Cerebellar cortex (tissue), 1 donor: ENCODE measurements at places on chromosomes 5 and 9.

GRCh38 chr5:150167908-150168307 lies 1.3 kb downstream of the CDX1 start:
- DNase-seq, result no peak

DNA sequence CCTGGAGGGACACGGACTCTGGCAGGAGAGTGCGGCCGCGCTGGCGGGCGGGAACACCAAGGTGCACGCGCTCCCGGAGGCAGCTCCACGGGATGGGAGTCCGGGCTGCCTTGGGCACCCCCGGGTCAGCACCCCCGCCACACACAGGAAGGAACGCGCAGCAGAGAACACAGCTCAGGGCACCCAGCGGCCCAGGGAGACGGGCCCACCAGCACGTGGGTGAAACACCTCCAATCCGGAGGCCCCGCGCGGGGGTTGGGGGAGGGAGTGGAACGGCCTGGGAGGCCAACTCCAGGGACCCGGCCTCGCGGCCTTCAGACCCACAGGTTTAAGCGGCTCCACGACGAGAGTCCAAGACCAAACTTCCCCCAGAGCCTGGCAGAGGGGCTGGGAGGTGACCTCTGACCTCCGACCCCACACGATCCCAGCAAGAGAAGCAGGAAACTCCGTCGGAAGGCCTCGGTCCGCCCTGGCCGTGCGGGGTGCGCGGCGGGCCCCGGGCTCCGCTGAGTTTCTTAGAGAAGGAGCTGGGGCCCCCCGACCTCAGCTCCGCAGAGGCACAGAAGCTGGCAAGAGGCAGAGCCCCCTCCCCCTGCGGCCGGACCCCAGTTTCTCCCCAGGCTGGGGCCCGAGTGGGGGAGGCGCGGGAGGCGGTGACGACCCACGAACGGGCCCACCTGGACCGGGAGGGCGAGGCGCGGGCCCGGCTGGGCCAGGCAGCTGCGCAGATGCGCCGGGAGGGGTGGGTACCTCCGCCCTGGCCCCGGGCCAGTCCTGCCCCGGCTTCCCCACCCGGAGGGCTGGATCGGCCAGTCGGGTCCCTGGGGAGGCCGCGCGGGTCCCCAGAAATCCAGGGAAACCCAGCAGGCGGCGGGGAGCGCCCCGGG lies 851 bp downstream of the NACC2 start:
- peak; percentile 50 for DNase-seq

GRCh38 chr5:56986626-56986947 lies 34.7 kb upstream of the MIER3 start:
- DNase-seq, result peak; percentile 6

DNA sequence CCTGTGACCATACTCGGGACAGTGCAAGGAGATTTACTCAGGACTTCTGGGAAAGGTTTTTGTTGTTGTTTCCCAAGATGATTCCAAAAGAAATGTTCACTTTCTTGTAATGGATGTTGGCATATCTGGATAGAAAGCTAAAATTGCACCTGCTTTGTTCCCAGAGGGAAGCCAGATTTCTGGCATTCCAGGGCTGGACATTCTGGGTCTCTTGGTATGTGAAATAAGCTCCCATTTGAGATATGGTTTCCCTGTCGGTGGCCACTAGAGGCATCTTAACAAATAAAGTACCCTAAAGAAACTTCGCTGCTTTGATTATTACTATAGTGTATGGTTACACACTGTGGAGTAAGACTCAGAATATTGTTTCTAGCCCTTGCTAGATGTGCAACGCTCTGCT lies 737.3 kb downstream of the BRINP1 start:
- DNase-seq, result no peak

GRCh38 chr9:21750021-21750735 lies 52.3 kb upstream of the MTAP start:
- DNase-seq, result no peak

DNA sequence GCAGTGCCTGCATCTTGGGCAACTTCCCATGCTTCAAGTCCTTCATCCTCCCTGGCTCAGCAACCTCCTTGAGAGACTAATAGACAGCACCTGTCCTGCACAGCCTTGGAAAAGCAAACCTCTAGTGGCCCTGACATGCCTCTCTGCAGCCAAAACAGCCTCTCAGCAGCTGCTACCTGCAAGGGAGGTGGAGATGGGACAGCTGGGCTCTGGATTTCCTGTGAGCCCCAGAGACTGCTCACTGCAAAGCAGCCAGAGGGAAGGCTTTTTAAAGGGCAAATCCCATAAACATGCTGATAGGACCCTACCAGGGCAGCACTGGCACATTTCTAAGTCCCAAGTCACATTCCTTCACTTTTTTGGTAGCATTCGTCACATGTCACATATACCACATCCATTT lies 31.5 kb upstream of the MYORG start:
- peak; percentile 32 for DNase-seq

DNA sequence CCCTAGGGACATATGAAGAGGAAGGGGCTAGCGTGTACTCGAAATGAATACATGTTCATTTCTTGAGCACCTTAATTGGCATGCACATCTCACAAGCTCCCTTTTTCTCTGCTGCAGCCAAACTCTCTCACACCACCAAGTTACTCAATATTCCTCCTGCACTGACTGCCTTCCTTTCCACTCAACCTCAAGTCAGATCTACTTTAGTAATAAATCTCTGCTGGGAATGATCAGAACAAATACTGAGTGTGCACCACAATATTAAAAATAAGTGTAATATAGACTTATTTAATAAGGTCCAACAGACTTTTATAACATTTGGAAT lies 995.8 kb upstream of the WWC1 start:
- DNase-seq, result no peak

- DNase-seq, result peak; percentile 14
Measured at GRCh38 chr5:106875591-106876297, 795.0 kb downstream of the EFNA5 start.

DNA sequence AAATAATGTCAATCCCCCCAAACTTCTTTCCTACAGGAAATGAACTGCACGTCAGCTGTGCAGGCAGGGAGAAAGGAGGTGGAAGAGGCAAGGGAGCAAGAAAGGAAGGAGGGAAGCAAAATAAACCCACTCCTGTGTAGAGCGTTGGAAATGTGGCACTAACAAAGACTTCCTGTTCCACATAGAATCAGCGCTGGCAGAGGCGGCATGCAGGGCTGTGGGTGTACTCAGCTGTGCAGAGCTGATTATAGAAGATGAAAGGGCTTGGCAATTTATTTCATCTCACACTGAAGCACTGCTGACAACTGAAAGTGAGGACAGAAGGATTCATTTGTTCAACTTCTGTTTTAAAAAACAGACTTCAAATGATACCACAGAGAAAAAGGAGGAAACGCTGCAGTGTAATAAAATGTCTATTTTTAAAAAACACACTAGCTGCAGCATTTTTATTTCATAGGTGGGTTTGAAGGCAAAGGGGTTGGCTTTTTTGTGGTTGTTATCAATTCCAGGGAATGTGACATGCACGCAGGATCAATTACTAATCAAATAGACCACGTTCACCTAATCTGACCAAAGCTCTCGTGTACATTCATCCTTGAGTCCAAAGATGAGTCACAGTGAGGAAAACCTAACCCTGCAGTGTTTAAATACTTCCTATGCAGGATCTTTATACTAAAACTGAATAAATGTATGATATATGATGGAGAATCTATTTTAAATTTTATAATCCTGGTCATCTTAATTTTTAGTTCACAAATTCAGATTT lies 583.5 kb downstream of the ZNF608 start:
- DNase-seq, result peak; percentile 14

- no peak for DNase-seq
Measured at GRCh38 chr5:89087128-89087527, 204.1 kb upstream of the MEF2C start.
